Subcutaneous adipose tissue (tissue), 4 donors: ENCODE measurements at places on chromosomes 12 and 14. TPM values are rescaled to one million over a fixed set of nuclear protein-coding genes. Genes with fewer than 3 reads are reported as not detected.

Gene ASB2
- total RNA-seq, result not detected

Gene RFLNA
- 0.49 TPM for total RNA-seq

Gene PROX2
- not detected for total RNA-seq

Gene DAZAP2
- 162 TPM for total RNA-seq

Gene KLRG1
- 5.1 TPM for total RNA-seq

Gene RNU4-1
- total RNA-seq, result under 0.01 TPM

Gene DPPA3
- total RNA-seq, result not detected

Gene FLRT2
- total RNA-seq, result 77.8 TPM
